ENCODE measurements at places on chromosomes 13 and 19.

DNA sequence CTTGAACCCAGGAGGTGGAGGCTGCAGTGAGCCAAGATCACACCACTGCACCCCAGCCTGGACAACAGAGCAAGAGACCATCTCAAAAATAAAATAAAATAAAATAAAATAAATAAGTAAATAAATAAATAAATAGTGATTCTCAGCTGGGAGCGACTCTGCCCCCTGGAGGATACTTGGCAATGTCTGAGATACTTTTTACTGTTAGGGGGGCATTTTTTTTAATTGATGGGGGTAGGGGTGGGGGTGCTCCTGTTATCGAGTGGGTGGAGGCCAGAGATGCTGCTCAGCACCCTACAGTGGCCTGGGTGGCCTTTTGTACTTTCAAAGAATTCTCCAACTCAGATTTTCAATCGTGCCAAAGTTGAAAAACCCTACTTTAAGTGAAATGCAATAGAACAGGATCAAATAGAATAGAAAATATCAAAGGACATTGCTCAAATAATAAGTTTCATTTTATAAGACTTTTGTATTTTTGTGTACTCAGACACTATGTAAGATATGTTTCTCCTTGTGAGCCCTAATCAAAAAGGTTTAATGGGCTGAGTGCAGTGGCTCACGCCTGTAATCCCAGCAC lies 7.1 kb upstream of the CLPP start:
- DNase-seq, result no peak

DNA sequence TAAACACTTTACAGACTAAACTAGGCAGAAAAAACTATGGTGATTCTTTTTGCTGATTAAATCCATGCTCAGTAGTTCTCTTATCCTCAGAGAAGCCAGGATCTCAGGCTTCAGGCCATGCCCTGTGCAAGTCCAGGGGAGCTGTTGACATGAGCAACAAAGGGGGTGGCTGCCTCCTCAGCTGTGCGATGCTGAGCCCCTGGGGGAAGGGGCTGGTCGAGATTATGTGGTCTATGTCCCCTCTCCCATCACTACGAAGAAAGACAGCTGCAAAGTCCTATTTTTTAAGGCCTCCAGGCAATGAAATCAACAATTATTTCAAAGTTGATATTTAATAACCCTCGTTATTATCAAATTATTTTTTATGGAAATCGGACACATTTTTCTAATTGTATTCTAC lies 37.0 kb downstream of the IRS2 start:
- DNase-seq, result no peak

DNA sequence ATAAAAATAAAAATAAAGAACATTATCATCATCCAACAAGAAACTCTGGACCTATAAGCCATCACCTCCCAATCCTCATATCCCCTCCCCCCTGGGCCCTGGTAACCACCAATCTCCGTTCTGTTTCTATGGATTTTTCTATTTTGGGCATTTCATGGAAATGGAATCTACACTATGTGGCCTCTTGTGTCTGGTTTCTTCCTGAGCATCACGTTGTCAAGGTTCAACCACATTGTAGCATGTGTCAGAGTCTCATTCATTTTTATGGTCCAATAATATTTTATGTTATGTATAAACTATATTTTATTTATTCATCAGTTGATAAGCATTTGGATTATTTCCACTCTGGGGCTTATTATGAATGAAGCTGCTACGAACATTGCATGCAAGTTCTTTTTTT lies 26.9 kb downstream of the SULT2B1 start:
- no peak for DNase-seq

GRCh38 chr19:14412324-14412995 lies 6.7 kb downstream of the DDX39A start:
- no peak for DNase-seq

DNA sequence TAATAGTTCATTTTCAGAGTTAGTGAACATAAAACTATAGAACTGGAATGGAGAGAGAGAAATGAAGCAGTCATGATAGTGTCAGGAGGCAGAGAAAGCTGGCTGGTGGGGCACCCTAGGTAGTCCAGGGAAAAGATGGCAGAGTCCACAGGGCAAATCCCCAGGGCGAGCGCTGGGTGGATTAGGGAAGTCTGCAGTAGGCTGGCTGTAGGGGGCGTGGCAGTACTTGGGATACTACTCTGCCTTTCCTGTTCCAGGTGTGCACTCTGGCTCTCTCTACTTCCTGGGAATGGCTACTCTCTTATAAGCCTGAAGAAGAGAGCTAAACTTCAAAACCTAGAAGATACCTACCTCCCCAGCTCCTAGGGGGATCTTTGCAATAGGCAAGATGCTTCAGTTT lies 232.9 kb upstream of the SLC10A2 start:
- DNase-seq, result no peak

GRCh38 chr13:100433475-100433874 lies 155.1 kb downstream of the GGACT start:
- no peak for DNase-seq

GRCh38 chr13:23919006-23919405 lies 21.7 kb upstream of the C1QTNF9B start:
- DNase-seq, result no peak

DNA sequence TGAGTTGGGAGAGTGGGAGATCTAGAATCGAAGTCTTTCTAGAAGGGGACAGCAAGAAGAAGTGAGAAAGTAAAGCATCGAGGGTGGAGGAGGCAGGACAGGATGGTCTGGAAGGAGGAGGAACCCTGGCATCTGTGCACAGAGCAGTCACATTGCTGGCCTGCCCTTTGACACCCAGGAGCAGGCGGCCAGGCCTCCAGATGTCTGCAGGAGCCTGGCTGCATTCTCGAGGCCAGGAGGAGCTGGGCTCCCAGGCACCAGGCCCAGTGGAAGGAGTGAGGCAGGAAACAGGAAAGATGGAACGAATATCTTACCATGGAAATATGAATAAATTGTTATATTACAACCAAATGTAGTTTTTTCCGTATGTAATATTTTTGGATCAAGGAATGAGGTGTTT lies 27.7 kb upstream of the ARGLU1 start:
- DNase-seq, result no peak

- no peak for DNase-seq
Measured at GRCh38 chr19:41131186-41131585, 17.0 kb downstream of the CYP2F1 start.

DNA sequence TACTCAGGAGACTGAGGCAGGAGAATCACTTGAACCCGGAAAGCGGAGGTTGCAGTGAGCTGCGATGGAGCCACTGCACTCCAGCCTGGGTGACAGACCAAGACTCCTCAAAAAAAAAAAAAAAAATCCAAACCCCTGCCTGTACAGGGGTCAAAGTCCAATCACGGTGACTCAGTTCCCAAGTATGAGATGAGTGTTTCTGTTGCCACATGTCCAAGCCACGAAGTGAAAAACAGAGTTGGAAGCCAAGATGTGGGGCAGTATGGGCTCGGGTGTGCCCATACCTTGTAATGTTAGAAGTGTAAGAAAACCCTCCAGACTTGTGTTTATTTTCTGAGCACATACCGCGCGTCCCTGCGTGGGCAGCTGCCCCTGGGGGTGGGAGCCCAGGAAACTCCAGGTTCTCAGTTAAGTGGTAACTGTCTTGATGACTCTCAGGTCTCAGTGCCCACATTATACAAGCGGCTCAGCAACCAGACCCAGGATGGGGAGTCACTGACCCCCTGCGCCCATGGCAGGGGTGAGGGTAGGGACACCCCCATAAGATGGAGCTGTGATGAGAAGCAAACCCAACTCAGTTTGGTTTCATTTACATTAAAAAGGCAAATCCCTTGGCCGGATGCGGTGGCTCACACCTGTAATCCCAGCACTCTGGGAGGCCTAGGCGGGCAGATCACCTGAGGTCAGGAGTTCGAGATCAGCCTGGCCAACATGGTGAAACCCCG lies 1.2 kb upstream of the GPX4 start:
- DNase-seq, result no peak

DNA sequence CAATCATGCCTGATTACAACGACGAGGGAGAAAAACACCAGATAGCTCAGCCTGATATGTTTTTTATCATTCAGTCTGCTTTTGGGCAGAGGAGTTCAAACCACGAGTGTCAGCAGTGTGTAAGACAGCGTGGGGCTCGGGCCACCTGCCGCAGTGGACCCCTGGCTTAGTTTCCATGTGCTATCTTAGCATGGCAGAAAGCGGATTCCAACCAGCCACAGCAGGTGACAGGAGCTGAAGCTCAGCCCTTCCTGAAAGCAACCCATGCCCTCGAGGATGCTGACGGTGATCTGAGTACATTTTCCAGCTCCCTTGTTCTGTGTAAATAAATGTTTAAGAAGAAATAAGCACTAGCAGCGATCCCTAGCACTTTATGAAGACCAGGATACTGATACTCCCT lies 32.2 kb upstream of the MBNL2 start:
- no peak for DNase-seq

DNA sequence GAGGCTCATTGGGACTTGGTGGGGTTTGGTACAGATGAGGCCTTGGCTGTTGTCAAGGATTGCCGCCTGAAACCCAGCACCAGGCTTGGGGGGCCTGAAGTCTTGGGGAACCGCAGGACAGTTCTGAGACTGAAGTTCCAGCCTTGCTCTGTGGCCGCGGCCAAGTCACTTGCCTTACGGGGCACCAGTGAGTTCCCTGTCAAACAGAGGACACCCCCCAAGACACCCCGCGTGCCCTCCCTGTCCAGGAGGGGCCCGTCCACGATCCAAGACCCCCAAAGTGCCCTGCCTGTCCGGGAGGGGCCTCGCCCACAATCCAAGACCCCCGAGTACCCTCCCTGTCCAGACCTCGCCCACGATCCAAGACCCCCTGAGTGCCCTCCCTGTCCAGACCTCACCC lies 2.5 kb downstream of the CDC34 start:
- no peak for DNase-seq

DNA sequence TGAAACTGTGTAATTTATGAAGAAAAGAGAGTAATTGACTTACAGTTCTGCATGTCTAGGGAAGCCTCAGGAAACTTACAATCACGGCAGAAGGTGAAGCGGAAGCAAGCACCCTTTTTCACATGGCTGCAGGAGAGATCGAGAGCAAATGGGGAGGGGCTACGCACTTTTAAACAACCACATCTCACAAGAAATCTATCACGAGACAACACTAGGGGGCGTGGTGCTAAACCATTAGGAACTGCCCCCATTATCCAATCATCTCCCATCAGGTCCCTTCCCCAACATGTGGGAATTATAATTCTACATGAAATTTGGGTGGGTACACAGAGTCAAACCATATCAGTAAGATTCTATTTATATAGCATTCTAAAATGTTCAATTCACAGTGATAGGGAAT lies 114.8 kb upstream of the TRPC4 start:
- DNase-seq, result no peak

DNA sequence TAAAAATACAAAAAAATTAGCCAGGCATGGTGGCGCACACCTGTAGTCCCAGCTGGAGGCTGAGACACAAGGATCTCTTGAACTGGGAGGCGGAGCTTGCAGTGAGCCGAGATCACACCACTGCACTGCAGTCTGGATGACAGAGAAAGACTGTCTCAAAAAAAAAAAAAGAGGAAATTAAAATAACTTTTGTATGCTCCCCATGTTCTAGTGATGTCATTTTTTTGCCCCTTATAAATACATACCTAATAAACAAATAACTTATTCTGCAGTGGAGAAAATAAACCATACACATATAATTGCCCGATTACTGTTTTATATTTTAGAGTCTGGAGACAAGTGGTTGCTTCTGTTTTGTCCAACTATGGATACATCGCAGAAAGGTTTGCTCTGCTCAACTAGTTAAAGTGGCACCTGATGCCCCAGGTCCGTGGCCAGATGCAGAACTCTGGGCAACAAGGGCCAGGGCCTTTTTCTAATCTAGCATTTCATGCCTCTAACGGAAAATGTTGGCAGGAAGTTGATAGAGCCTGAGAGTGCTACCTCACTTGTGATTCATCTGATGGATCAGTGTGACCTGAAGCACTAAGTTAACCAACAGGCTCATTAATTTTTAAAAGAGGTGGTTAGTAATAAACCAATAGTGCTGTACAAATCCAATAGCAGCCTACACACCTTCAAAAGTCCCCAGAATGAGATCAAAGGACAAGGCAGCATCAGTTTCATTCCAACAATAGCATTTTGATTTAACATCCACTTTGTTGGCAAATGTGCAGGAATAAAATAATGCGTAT lies 18.8 kb downstream of the UBE2L5 start:
- no peak for DNase-seq

- no peak for DNase-seq
Measured at GRCh38 chr19:13633109-13633508, 126.8 kb upstream of the CACNA1A start.

GRCh38 chr13:114268344-114269280 lies 12.8 kb upstream of the UPF3A start:
- no peak for DNase-seq

DNA sequence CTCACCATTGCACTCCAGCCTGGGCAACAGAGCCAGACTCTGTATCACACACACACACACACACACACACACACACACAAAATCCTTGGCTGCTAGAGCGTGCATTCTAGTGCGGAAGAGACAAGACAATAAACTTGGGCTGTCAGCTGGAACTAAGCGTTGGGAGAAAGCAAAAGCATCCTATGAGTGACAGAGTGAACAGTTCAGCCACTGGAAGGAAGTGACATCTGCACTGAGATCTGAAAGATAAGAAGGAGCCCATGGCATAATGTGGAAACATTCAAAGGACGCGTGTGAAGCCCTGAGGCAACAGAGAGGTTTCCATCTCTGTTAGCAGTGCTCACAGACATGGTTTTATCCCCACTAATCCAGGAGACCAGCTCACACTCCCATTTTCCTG lies 3.5 kb upstream of the SLC1A5 start:
- DNase-seq, result no peak

DNA sequence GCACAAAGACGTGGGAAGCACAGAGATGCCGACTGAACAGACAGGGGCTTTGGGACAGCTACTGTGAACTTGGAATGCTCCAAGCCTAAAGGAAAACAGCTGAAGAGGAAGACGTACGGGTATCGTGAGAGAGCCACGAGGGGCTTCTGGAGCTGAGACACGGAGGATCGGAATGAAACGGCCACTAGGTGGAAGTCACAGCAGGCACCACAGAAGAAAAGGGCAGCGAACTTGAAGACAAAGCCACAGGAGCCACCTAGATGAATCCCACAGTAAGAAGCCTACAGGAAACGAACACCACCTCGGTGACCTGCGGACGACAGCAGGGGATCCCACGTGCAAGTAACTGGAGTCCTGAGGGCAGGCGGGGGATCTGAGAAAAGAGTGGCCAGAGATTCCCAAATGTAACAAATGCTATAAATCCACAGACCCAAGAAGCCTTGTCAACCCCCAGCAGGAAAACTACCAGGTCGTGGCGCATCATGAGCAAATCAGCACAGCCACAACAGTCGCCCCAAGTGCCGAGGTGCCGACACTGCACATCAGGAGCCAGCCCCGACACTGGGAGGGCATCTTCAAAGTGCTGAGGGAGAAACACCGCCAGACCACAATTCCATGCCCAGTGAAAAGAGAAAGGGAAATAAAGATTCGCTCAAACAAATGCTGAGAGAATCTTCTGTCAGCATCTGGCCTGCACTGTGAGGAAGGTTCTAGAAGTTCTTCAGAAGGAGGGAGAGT lies 39.3 kb upstream of the ISYNA1 start:
- DNase-seq, result no peak

- no peak for DNase-seq
Measured at GRCh38 chr13:74682746-74683145, 548.5 kb upstream of the KLF12 start.

GRCh38 chr13:74278901-74279300 lies 144.7 kb upstream of the KLF12 start:
- no peak for DNase-seq

- no peak for DNase-seq
Measured at GRCh38 chr13:106919638-106920037, 351.7 kb upstream of the ARGLU1 start.
